HT-29 (cell line): ENCODE measurements at places on chromosomes 6 and 20.

- DNase-seq = no peak
Measured at GRCh38 chr6:119449331-119450156, 100.0 kb upstream of the MAN1A1 start.

GRCh38 chr6:135372758-135373157, 124.8 kb downstream of the AHI1 start:
- no peak for DNase-seq

- no peak for DNase-seq
Measured at GRCh38 chr6:124928851-124929250, 33.4 kb upstream of the RNF217 start.

- DNase-seq = no peak
Measured at GRCh38 chr6:85576476-85576875, 17.2 kb downstream of the SNX14 start.

DNA sequence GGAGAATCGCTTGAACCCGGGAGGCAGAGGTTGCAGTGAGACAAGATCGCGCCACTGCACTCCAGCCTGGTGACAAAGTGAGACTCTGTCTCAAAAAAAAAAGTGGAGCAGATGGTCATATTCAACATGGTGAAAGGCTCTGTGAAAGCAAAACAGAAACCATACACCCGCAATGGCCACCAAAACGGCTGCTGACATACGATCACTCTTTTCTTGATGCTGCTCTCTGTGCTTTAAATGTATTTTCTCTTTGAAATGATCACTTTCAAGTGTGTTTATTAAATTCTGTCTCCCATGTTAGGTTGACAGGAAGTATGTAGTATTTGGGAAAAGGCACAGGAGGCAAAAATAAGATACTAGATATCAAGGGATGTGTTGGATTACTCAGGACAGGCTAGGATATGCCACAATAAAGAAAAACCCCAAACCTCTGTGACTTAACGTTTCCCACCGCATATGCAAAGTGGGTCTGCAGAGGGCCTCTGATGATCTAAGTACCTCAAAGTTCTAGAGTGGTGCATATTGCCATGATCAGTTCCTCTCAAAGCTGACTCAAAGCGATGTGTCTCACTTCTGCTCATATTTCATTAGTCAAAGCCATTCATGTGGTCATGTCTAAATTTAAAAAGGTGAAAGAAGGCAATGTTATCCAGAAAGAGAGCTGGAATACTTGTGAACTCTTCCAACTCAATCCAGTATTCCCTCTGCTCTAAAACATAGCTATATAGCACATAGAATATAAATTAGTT, 155.1 kb upstream of the SOX4 start:
- DNase-seq = no peak

DNA sequence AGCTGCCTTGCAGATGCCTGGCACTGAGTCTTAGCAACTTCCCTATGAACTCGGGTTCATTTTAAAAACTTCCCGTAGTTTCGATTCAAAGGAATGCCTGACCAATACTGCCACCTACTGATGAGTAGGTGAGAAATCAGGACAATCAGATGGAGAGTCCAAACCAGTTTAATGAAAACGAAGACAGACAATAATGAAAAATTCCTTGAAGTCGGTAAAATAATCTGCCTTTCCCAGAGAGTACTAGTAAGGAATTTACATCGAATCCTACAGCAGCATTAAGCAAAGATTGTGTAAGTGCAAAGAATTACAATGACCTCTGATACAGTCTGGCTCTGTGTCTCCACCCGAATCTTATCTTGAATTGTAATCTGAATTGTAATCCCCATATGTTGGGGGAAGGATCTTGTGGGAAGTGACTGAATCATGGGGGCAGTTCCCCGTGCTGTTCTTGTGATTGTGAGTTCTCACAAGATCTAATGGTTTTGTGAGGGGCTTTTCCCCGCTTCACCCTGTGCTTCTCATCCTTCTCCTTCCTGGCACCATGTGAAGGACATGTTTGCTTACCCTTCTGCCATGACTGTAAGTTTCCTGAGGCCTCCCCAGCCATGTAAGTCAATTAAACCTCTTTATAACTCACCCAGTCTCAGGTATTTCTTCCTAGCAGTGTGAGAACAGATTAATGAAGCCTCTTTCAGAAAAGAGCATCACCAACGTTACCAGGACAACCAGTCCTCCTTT, 134.4 kb downstream of the ARHGAP18 start:
- DNase-seq = peak; percentile 54

DNA sequence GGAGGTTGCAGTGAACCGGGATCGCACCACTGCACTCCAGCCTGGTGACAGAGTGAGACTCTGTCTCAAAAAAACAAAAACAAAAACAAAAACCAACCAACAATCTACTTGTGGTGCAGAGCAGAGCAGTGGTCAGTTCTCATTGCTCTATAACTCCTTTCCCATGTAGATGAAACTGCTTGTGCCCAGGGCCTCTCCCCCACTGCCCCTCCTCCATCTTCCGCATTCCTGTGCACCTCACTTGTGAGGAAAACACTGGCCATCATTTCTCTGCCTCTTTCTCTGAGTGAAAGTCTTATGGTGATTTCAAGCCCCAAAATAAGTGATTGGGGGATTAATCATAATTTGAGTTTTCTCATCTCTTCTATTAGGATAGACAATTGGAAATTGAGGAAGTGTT, 63.9 kb upstream of the GLP1R start:
- DNase-seq = no peak

DNA sequence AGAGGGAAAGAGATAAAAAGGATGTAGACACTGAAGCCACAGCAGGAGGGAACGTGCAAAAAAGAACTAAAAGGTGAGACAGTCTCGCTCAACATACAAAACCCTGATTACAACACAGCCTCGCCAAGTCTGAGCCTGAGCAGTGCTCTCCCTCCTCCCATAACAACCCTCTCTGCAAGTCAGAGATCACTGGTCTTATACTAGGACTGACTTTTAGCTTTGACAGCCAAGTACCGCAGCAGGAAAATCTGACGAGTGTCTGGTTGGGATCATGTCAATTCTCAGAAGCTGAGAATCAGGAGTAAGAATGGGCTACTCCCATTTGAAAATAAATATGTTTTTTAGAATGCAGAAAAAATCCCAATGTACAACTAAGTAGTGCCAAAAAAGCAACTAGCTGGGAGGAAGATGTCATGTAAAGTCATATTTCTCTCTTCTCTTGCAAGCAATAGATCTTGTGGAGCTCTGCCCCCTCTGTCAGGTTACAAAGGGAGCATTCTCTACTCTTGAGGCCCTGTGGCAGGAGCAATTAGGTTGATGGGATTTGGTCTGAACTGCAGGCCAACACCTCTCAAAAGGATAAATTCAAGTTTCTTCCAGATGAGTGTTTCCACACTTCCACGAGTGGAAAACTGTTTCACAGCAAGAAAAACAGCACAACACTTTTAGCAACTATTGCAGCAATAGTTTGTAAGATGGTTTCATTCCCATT, 118.9 kb upstream of the COL21A1 start:
- DNase-seq = no peak

- DNase-seq = no peak
Measured at GRCh38 chr20:63893999-63894357, 948 bp upstream of the DNAJC5 start.

DNA sequence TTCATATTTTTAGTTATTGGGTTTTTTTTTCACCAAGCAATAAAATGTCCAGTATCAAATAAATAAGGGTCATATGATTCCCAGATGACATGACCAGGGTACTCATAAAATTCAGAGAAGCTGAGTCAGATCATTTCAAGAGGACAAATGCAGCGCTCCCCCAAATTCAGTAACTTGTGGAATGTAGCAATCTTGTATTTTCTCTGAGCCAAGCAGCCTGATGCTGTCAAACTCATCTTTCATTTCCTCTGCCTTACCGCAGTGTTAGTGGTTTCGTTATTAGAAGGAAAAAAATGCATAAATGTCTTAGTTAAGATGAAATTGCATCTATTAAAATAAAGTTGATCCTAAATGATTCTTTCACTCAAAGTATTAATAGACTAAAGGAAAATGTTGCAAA, 57.8 kb upstream of the EDN1 start:
- no peak for DNase-seq

GRCh38 chr6:103269581-103269980, 1590.1 kb downstream of the HACE1 start:
- no peak for DNase-seq

GRCh38 chr6:142942805-142943227, 2.2 kb downstream of the HIVEP2 start:
- DNase-seq = peak; percentile 70

DNA sequence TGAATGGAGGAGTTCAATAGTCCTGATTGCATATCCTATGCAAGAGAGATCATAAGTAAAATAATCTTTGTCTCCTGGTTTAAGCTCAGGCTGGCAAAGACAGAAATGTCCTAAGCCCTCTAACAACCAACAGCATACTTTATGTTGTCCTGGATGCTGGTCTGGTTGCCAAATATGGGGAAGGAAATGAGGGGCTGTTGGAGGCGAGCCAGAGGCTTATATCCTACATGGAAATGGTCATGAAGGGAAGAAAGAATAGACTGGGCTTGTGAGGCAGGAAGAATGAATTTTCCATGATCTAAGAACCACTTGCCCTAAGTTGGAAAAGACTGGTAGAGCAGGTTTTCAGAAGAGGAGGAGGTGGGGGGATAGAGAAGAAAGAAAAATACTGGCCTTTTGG, 237.1 kb downstream of the SMOC2 start:
- no peak for DNase-seq

DNA sequence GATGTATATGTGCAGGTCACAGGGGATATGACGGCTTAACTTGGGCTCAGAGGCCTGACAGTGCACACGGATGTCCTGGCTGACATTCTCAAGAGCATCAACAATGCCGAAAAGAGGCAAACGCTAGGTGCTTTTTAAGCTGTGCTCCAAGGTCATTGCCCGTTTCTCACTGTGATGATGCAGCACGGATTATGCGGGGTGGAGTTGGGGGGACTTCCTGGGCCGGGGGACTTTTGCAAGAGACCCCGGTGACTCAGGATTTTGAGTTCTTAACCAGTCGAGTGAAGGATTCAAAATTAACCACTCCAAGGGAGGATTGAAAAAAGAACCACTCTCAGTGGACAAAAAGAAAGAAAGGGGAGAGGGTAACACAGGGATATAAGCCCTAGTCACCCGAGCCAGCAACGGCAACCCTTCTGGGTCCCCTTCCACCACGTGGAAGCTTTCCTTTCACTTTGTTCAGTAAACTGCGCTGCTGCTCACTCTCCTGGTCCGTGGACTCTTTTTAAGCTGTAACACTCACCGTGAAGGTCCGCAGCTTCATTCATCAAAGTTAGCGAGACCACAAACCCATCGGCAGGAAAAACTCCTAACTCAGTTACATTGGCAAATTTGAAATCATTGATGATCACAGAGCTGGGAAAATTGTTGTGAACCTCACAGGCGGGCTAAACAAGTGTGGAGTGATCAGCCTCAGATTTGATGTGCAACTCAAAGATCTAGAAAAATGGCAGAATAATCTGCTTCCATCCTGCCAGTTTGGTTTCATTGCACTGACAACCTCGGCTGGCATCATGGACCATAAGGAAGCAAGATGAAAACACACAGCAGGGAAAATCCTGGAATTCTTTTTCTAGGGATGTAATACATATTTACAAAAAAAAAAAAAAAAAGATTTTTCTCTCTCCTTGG, 199.3 kb downstream of the ARID1B start:
- no peak for DNase-seq

GRCh38 chr6:146287691-146288369, 255.8 kb upstream of the RAB32 start:
- no peak for DNase-seq

DNA sequence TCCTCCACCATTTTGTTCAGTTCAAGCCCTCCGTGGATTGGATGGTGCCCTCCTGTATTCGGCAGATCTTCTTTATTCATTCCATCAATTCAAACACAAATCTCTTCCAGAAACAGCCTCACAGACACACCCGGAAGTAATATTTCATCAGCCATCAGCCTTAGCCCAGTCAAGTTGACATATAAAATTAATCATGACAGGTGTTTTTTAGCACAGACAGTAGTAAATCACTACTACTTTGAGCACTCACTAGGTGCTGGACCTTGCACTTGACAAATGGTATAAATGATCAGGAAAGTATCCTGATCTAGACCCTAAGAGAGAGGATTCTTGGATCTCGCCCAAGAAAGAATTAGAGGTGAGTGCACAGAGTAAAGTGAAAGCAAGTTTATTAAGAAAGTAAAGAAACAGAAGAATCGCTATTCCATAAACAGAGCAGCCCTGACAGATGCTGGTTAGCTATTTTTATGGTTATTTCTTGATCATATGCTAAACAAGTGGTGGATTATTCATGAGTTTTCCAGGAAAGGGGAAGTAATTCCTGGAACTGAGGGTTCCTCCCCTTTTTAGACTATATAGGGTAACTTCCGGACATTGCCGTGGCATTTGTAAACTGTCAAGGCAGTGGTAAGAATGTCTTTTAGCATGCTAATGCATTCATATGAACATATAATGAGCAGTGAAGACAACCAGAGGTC, 194.6 kb upstream of the LAMP5 start:
- peak; percentile 60 for DNase-seq

GRCh38 chr6:22954749-22955385, 385.5 kb downstream of the HDGFL1 start:
- DNase-seq = no peak

- no peak for DNase-seq
Measured at GRCh38 chr6:81906709-81907204, 154.3 kb upstream of the TENT5A start.

- no peak for DNase-seq
Measured at GRCh38 chr6:125107896-125108295, 45.7 kb upstream of the TPD52L1 start.

DNA sequence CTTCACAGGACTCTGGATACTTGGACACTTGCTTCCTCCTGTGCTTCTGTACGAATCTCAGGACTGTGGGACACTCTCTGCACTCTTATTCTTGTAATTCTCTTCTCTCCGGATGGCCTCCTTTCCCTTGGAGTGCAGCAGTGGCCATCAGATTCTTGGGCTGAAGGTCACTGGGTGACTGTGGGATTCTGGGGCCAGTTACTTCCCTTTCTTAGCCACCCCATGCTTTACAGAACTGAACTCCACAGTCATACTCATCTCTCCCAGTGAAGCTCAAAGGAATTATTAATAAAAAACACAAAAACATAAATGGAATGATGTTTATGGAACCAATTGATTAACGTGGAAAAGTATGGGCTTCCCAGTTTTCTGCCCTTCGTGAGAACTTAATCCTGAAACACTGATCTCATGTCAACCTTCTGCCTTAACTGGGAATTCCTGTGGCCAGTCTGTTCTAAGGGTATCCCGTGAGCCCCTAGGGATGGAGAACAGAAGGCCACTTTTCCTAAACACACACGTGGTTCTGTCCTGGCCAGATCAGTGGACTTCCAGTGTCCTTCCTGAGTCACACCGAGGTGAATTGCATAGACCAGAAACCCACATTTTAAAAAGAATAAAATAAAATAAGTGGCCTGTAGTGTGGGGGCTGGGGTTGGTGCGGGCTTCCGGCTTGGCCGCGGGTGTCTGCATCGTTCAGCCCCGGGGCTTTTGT, 23.6 kb upstream of the HLA-E start:
- DNase-seq = no peak
